Activated CD4-positive, alpha-beta memory T cell treated with anti-CD3 and anti-CD28 coated beads for 36 hours (primary cell): ENCODE measurements at places on chromosomes 1 and 21. TPM values are rescaled to one million over a fixed set of nuclear protein-coding genes. Genes with fewer than 3 reads are reported as not detected.

- no peak for DNase-seq
These were observed 39.0 kb upstream of the SYNC start for GRCh38 chr1:32741413-32742198.

GRCh38 chr21:38386967-38387366 lies 111.3 kb downstream of the ERG start:
- peak; percentile 10 for DNase-seq

- DNase-seq, result no peak
These were observed 24.1 kb downstream of the BRINP3 start for GRCh38 chr1:190453550-190453949.

Gene EVA1C
- 9.3 TPM for total RNA-seq

- no peak for DNase-seq
These were observed 85.9 kb upstream of the SIM2 start for GRCh38 chr21:36613059-36613458.

Gene DEPDC1
- total RNA-seq, result 26.2 TPM

- DNase-seq, result no peak
These were observed 12.6 kb downstream of the IL10RB start for GRCh38 chr21:33278721-33279120.

DNA sequence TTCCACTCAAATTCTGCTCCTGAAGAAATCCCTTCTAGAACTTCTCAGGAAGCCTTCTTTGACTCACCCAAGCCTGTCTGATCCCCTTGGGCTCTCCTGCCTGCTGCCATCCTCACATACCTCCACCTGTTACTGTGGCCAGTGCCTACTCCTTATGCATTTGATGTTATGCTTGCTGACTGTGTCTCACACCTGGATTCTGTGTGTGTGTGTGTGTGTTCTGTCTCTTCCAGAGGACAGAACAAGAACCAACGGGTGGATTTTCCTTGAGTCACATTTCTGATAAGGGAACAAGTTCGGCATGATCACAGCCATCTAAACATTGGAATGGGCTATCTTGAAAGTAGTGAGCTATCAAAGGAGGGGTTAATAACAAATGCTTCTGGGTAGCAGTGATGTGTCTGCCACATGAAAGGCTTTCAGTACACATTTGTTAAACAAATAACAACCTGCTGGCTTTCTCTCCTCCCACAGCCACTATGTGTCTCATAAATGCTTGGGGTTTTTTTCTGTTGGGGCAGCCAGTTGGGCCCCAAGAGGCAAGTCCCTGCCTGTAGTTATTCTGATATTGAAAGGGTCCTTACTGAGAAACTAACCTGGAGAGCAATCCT lies 8.9 kb upstream of the GPR37L1 start:
- no peak for DNase-seq
